ENCODE measurements at places on chromosomes 4 and X. TPM values are rescaled to one million over a fixed set of nuclear protein-coding genes. Genes with fewer than 3 reads are reported as not detected.

Gene KCND1
- 1.9 TPM for total RNA-seq

Gene RRH
- total RNA-seq = 0.30 TPM

Gene SPANXB1
- total RNA-seq = not detected

- H3K36me3 ChIP-seq = peaks cover 52% of the 10 kb centered on the region
- H3K27ac ChIP-seq = no peak overlapping the region
- H3K4me3 ChIP-seq = no peak overlapping the region
- H3K4me1 ChIP-seq = peaks cover 39% of the 10 kb centered on the region
- DNase-seq = no peak
- H3K27me3 ChIP-seq = no peaks in the 10 kb centered on the region
Observed at GRCh38 chrX:2714551-2714950, 23.5 kb downstream of the CD99 start.

- no peaks in the 10 kb centered on the region for H3K36me3 ChIP-seq
- H3K4me3 ChIP-seq = no peak overlapping the region
- DNase-seq = no peak
Observed at GRCh38 chr4:52956691-52957090, 94.6 kb downstream of the RASL11B start.

Measured in CD4-positive, alpha-beta memory T cell (primary cell).